ENCODE measurements at places on chromosomes 4 and X.

DNA sequence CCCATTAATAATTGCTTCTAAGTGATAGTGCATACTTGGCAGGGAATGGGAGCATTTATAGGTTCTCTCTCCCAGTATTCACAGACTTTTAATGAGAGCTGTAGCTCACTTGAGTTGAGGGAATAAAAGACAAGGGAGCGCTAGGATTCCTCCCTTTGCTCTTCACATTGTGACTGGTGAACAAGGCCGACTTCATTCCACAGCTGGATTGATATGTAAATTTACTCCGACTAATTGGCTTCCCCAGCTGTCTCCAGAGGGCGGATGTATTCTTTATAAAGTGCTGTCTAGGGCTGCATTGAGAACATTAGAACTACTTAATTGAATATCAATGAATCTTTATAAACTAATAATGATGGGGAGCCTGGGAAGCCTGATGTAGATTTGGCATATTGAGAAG is 63.4 kb downstream of the GPR50 start:
- DNase-seq, result no peak

GRCh38 chr4:7557456-7557855 is 122.7 kb upstream of the PSAPL1 start:
- peak; percentile 38 for DNase-seq

- no peak for DNase-seq
Observed at GRCh38 chr4:26719954-26720552, 136.2 kb downstream of the TBC1D19 start.

- no peak for DNase-seq
Observed at GRCh38 chr4:40164459-40164858, 32.4 kb upstream of the RHOH start.

- no peak for DNase-seq
Observed at GRCh38 chrX:111288841-111289240, 18.6 kb upstream of the CAPN6 start.

- no peak for DNase-seq
Observed at GRCh38 chrX:30253257-30253656, 6.3 kb downstream of the MAGEB1 start.

DNA sequence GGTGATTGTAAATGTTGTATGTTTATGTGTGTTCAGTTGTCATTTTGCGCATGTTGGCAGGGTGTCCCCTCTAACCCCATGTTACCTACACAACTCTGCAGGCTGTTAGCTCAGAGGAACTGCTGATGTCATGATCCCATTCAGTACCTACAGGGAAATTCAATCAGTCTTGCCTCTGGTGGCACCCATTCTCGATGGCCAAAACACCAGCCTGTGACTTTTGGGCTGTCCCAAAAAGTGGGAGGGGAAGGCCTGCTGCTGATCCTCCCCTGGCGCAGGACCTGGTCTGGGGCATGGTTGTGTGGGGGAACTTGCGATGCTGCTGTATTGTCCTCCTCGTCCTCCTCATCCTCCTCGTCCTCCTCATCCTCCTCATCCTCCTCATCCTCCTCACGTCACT is 174.5 kb downstream of the DCLK2 start:
- DNase-seq, result no peak

DNA sequence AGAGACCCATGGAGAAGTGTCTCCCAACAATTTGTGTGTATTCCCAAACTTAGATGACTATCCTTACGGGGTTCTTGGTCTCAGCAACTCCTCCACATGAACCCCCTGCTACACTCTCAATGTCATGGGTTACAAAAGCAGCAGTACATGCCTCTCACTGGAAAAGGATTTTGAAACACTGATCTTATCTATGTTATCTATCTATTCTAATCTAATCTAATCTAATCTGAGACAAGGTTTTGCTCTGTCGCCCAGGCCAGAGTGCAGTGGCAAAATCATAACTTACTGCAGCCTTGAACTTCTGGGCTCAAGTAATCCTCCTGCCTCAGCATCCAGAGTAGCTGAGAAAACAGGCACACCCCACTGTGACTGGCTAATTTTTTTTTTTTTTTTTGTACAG is 19.3 kb downstream of the TSPAN5 start:
- no peak for DNase-seq

- no peak for DNase-seq
Observed at GRCh38 chr4:88937081-88937480, 119.9 kb downstream of the FAM13A start.

GRCh38 chrX:86981326-86981879 is 536.2 kb upstream of the KLHL4 start:
- no peak for DNase-seq

DNA sequence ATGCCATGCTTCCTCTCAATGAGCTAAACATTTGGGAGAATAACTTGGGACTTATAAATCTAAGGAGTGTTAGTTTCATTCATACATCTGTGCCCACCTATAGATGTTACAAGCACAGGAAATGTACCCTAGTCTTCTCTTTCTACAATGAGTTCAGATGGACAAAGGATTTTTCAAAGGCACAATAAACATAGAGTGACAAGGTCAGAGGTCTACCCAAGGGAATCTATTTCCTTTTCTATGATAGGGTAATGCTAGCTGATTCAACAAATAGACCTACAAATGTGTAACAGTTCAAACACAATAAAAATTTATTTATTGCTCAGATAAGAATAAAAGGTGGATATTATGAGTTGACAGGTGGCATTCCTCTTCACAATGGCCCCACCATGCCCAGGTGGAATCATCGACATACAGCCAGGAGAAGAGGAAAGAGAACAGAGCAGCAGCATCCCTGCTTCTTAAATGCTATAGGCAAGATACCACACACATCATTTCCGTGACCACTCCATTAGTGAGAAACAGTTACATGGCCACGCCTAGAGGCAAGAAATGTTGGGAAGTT is 421.8 kb downstream of the HNRNPD start:
- no peak for DNase-seq

DNA sequence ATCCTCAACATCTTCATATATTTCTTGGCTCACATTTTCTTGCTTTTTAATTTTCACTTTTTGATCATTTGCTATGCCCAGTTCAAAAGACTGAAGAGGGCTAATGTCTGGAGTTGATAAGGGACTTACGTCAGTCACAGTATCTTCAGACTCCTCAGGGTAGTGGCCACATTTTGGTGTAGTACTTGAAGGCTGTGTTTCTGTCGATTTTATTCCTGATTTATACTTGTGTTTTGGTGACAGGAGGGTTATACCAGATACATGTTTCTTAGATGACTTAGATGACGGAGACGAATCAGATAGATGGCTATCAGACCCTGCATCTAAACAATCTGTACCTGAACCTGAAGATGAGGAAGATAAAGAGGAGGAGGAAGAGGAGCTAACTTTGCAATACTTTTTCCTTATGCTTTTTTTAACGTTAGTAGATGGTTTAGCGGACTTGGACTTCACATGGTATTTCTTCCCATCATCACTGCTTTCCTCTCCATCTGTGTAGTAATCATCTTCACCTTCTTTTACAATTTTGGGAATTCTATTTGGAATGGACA is 13.4 kb downstream of the CFAP97 start:
- no peak for DNase-seq

DNA sequence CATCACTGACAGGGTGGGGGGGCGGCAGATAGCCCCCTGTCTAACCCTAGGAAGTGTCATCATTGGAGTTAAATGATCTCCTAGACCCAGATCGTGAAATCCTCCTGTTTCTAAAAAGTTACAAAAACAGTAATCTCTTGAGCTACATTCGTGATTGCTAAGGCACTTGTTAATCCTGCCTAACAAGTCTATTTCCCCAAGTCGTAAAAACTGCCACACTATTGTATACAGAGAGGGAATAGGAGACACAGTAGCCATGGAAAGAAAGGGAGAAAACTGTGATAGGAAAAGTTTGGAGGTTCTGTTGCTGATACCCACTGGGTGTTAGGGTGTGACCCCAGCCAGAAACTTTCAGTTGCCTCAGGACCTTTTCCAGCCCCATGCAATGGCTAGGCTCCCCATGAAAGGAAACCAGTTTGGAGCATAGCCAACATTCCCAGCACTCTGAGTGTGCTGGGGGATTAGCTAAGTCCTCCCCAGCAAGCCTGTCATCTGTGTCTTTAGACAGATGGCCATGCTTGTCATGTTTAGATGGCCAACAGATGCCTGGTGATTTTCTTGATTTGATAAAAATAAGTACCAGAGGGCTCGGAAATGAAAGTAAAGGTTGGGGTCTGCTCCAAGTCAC is 63.3 kb upstream of the ANXA10 start:
- DNase-seq, result no peak

DNA sequence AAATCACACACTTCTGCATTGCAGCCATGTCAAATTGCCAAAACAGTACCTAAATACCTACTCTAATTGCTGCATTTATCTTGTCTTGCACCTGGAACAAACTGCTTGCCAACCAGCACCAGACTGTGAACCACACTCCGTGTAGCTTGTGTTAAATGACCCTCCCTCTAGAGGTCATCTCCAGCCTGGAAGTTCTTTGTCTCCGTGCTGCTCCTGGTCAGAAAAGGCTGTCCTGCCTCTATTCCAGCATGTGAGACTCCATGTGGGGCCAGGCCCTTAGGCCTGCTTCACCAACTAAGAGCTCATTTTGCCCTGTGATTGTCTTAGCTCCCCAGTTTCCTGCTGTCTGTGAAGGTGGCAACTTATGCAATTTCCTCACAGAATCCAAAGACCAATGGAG is 28.3 kb downstream of the CNGA2 start:
- DNase-seq, result no peak

DNA sequence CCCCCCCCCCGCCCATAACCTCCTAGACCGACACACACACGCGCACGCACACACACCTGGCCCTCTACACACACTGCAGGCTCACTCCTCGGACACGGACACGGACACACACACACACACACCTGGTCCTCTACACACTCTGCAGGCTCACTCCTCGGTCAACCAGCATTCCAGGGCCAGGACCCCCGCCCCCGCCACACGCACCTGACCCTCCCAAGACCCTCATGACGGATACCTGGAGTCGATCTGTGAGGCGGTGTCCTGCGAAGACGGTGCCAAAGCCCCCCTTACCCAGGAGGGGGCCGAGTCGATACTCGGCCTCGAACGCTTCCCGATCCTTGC is 552 bp downstream of the PIM2 start:
- no peak for DNase-seq

GRCh38 chrX:150935467-150935866 is 37.0 kb upstream of the CD99L2 start:
- DNase-seq, result no peak

GRCh38 chr4:44149282-44149681 is 299.3 kb downstream of the KCTD8 start:
- DNase-seq, result no peak

GRCh38 chr4:39620551-39621313 is 17.9 kb downstream of the SMIM14 start:
- DNase-seq, result no peak

GRCh38 chrX:103878466-103879122 is 46.5 kb upstream of the RAB9B start:
- DNase-seq, result no peak

- DNase-seq, result no peak
Observed at GRCh38 chr4:147110473-147111367, 165.1 kb upstream of the TTC29 start.

DNA sequence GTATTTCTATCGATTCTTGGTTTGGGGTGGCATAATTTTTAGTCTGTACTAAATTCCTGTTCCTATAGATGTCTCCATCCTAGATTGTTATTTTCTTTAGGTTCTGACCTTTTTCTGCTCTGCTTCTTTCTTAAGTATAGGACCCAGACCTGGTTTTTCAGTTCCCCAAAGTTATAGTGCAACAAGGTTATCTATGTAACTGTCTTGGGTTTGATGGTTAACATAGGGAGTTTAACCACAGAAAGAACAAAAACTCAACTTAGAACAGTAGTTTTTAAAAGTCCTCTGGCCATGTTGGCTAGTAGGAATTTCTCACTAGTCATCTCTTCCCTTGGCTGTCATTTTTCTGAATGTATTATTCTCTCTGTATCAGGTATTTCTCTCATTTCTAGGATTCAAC is 38.8 kb upstream of the MAD2L1 start:
- DNase-seq, result no peak

- DNase-seq, result no peak
Observed at GRCh38 chrX:14884714-14885113, 11.5 kb downstream of the MOSPD2 start.

GRCh38 chr4:41540687-41541086 is 2.7 kb downstream of the LIMCH1 start:
- no peak for DNase-seq

- DNase-seq, result no peak
Observed at GRCh38 chrX:22314692-22315091, 42.0 kb downstream of the CBLL2 start.

DNA sequence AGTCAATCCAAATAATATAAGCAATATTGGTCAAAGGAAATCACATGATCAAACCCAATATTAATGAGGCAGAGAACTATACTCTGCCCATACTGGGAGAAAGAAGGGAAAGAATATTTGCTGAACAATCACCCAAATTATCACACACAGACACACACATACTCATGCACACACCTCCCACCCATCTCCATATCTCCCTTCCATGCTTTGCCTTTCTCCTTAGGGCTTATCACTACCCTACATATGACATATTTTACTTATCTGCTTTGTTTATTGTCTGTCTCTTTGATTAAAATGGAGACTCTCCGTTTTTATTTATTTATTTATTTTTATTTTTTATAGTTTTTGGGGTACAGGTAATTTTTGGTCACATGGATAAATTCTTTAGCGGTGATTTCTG is 112.9 kb upstream of the NHS start:
- no peak for DNase-seq

DNA sequence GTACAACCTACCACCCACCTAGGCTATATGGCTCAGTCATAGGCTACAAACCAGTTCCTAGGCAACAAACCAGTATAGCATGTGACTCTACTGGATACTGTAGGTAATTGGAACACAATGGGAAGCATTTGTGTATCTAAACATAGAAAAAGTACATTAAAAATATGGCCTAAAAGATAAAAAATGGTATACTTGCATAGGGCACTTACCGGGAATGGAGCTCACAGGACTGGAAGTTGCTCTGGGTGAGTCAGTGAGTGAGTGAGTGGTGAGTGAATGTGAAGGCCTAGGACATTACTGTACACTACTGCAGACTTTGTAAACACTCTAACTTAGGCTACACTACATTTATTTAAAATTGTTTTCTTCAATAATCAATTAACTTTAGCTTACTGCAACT is 139.2 kb upstream of the RBPJ start:
- DNase-seq, result no peak

- DNase-seq, result no peak
Observed at GRCh38 chrX:38989076-38989475, 187.8 kb downstream of the MID1IP1 start.

DNA sequence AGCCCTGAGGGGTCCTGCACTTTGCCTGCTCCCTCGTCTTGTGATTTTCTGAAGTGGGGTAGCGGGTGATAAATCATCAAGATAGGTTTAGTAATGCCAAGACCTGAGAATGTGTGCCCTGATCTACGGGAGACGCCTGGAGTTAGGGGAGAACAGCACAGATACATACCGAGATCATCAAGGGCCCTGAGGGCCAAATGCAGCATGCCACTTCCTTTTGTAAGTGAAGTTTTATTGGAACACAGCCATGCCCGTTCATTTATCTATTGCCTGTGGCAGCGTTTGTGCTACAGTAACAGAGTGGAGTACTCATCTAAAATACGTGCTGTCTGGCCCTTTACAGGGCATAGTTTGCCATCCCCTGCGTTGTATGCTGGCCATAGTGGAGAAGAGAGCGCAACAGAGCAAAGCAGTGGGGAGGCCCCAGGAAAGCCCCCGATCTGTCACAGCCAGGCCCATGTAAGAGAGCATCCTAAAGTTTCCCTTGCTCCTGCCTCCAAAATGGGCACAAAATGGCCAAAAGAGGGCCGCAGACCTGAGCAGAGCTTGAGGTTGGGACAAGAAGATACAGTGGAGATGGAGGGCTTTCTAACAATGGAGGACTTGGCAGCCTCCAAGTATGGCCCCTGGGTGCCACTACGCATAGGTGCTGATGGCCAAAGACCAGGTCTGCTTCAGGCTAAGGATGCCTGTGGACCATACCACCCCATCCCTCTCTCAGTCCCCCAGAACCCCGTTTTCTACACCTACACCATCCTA is 167.0 kb downstream of the SMIM20 start:
- DNase-seq, result no peak

Data from SW 1271 (cell line).